CD4-positive, alpha-beta memory T cell (primary cell): ENCODE measurements at places on chromosomes 5 and 9. TPM values are rescaled to one million over a fixed set of nuclear protein-coding genes. Genes with fewer than 3 reads are reported as not detected.

PMPCA gene
- total RNA-seq: 73.3 TPM

SETD9 gene
- 6.8 TPM for total RNA-seq

TSSK1B gene
- not detected for total RNA-seq

SLC36A3 gene
- not detected for total RNA-seq

ZNF300 gene
- total RNA-seq: 1.0 TPM

ZMYND19 gene
- total RNA-seq: 29.1 TPM

IFNB1 gene
- not detected for total RNA-seq

GALNT10 gene
- 35.7 TPM for total RNA-seq

SHC3 gene
- 0.06 TPM for total RNA-seq

GRCh38 chr5:113276001-113276400 lies 158.8 kb downstream of the TSSK1B start:
- no peak for DNase-seq

GRCh38 chr9:129355631-129356030 lies 177.6 kb upstream of the IER5L start:
- DNase-seq: no peak

DNA sequence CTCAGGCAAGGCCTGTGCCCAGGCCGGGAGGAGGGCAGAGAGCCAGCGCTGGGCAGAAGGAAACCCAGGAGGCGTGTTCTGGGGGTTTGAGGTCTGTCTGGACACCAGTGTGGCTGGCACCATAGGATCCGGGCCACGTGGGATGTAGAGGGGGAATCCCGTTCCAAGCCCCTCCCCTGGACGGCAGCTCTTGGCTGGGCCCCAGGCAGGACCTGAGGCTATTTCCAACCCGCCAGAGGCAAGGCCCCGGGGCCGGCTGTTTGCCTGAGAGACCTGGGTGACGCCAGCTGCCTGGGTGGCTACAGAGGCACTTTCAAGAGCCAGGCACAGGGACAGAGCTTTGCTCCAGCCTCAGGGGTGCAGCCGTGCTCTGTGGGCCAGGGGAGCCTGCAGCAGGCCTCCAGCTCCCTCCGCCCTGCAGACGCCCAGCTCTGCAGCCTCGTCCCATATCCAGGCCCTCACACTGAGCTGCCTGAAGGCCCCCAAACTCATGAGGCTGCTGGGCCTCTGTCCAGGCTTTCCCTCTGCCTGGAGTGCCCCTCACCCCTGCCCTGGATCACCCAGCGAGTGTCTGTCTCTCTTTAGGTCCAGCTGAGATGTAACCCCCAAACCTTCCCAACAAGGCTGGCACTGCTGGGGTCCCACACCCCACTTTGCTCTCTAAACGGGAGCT lies 56.6 kb upstream of the EGFL7 start:
- no peak for DNase-seq

- DNase-seq: no peak
These were observed 396.5 kb upstream of the MEF2C start for GRCh38 chr5:89279391-89280036.

- no peak for DNase-seq
These were observed 78.7 kb upstream of the SMIM23 start for GRCh38 chr5:171706736-171707441.

- no peak for DNase-seq
These were observed 58.6 kb downstream of the VAV2 start for GRCh38 chr9:133933426-133934026.

DNA sequence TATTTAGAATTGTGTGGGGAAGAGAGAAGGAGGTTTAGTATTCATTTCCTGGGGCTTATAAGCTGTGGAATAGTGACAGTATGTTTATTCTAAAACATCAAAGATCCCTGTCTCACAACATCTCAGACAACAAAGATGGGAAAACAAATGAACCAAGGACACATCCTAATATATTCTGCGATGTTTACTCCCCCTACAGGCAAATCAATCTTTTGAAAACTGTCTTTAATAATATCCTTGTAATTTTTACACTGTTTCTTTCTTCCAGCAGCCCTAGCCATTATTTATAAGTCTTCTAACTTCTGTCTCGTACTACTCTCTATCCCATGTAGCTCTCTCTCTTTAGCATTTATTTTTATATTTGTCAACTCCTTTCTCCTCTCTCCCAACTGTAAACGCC lies 33.5 kb upstream of the TMEM252 start:
- DNase-seq: no peak

GRCh38 chr5:81162501-81162900 lies 70.6 kb upstream of the CKMT2 start:
- DNase-seq: no peak

DNA sequence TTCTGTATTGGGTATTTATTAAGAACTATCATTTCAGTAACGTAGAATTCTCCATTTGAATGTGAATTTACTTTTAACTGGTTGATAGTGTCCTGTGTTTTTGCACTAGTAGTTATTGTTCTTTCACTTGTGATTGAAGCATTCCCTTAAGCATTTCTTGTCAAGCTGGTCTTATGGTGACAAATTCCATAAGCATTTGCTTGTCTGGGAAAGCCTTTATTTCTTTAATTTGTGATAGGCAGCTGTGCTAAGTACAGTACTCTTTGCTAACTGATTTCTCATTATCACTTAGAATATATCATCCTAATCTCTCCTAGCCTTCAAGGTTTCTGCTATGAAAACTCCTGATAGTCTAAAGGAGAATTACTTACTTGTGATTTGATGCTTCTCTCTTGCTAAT lies 21.3 kb upstream of the SPATA31E1 start:
- no peak for DNase-seq

- no peak for DNase-seq
These were observed 310.6 kb downstream of the NDUFS4 start for GRCh38 chr5:53871050-53871449.

GRCh38 chr5:66931651-66932050 lies 264.9 kb downstream of the CD180 start:
- DNase-seq: no peak

DNA sequence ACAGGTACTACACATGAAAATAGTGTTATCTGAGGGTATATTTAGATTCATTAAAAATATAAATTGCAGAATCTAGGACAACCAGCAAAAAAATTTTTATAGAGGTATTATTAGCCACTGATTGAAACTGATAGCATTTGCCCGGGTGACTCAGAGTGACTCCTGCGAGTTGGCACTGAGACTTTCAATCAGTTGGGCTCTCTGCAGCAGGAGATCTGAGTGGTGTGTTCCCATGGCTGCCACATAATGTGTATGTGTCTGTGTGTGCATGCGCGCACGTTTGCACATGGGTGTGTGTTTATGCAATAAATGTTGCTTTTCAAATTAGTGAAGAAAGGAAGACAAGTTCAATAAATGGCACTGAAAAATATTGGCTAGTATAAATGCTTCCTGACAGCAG lies 100.1 kb upstream of the MRPS30 start:
- no peak for DNase-seq

- no peak for DNase-seq
These were observed 58.3 kb downstream of the NIPBL start for GRCh38 chr5:36934740-36935356.

- DNase-seq: no peak
These were observed 49.8 kb upstream of the DMAC1 start for GRCh38 chr9:7849362-7849761.

DNA sequence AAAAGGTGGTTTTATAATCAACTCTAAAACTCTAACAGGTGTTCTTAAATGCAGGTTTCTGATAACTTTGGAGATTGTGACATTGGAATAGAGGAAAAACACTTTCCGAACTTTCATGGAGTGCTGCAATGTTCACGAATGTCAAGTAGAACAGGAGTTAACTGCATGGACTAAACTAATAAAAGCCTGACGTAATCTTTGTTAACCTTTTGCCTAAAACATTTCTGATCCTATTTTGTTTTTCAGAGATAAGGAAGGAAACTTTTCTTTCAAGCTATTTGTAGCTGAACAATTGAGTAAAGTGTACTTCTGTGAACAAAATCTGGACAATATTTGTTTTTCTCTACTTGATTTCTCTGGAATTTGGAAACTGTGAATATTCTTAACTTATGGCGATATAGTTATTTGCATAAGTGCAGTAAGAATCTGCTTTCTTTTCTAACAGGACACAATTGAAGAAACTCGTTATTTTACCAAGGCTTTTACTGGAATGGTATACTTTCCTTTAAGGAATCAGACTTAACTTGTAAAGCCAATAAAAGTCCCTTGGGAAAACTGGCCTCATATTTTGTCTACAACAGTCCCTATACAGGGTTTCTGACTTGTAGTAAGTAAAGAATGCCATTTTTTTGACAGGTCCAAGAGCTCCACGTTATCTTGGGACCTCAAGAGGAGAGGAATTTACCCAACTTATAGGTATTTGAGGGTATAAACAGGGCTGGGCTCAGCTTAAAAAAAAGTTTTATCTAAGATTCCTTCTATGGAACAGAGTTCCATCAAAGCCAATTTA lies 154.7 kb downstream of the NXNL2 start:
- DNase-seq: no peak

DNA sequence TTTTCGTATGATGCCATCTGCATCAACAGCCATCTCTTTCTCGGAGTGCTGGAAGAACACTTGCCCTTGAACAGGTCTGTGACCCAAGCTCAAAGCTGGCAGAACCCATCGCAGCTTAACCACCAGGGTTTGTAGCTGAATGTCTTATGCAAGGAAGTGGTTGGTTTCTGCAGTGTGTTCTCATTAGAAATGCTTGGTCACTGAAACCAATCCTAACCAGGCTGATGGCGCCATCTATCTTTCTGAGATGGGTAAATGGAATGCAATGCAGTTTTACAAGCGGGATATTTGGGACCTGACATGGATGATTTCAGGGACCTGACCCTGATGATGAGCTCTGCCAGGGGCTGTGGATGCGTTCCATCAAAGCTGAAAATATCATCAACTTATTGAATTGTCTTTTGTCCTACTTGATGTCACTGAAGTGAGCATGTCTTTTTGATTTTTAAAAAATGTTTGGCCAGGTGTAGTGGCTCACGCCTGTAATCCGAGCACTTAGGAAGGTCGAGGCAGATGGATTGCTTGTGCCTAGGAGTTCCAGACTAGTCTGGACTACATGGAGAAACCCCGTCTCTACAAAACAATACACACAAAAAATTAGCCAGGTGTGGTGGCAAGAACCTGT lies 28.7 kb downstream of the DMRT3 start:
- no peak for DNase-seq

DNA sequence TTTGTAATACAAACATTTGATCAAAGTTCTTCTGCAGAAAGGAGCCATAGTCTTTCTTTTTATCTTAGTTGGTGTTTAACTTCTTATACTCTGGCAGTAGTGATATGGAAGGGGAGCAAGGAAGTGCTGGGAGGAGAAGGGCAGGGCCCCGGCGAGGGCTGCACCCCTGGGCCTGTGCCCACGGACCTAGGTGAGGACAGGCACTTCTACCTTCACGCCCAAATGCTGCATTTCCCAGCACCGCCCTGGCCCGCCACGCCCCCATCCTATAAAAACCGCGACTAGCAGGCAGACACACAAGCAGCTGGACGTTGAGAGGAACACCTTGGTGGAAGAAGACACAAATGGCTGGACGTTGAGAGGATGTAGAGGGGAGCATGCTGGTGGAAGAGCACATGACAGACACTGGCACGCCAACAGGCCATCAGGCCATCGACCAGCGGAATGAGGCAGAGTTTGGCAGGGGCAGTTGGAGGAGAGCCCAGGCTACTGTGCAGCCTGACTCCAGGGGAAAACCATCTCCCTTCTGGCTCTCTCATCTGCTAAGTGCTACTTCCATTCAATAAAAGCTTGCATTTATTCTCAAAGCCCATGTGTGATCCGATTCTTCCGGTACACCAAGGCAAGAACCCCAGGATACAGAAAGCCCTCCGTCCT lies 81.5 kb upstream of the C9orf72 start:
- no peak for DNase-seq

DNA sequence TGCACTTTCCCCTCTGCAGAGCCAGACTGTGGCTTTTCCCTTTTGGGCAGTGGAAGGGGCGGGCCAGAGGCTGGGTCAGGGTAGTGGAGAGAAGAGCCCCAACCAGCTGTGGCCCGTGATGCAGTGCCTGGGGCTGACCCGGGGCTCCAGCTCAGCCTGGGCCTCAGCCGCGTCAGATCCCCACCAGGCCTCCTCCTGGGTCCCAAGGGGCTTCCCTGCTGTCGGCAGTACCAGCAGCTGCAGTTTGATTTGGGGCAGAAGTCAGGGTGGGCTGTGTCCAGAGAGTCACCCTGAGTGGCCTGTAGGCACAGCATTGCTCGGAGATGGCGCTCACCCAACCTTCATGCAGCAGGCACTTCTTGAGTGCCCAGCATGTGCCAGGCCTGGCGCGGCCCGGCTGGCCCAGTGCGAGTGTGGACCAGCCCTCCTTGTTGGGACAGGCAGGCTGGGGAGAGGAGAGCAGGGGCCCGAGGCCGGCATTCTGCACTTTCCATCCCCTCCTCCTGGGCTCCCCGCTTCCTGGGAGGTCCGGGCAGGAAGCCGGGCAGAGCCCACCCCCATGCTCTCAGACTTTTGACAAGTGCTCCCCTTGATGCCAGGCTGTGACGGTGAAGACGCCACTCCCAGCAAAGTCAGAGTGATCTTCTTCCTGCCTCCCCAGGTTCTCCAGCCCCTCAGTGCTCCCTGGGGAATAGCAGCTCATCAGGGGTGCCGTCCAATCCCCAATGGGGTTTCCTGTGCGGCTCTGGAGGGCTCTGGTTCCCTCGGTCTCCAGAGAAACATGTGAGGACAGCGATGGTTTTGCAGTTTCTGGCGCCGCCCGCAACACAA lies 88.3 kb upstream of the COL5A1 start:
- no peak for DNase-seq

DNA sequence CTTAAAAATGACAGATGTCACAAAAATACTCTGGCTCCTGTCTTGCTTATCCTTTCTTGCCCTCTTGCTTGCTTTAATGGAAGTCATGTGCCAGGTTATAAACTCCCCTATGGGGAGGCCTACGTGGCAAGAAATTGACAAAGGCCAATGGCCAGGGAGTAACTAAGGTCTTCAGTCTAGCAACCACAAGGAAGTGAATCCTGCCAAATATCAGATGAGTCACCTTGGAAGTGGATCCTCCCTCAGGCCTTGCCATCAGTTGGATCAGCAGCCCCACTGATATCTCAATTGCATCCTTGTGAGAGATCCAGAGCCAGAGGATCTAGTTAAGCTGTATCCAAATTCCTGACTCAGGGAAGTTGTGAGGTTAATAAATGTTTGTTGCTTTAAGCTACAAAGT lies 82.8 kb downstream of the CAAP1 start:
- no peak for DNase-seq

- DNase-seq: no peak
These were observed 23.0 kb downstream of the CTSL start for GRCh38 chr9:87748881-87749280.

GRCh38 chr5:40410231-40410861 lies 269.4 kb upstream of the PTGER4 start:
- peak; percentile 97 for DNase-seq

- no peak for DNase-seq
These were observed 163.5 kb upstream of the MAP3K1 start for GRCh38 chr5:56651893-56652292.

GRCh38 chr9:21251190-21251589 lies 11.4 kb upstream of the IFNA14 start:
- DNase-seq: no peak
